ENCODE measurements at places on chromosomes 5 and 9.

- DNase-seq, result no peak
Measured at GRCh38 chr9:975740-976257, 656 bp upstream of the DMRT3 start.

DNA sequence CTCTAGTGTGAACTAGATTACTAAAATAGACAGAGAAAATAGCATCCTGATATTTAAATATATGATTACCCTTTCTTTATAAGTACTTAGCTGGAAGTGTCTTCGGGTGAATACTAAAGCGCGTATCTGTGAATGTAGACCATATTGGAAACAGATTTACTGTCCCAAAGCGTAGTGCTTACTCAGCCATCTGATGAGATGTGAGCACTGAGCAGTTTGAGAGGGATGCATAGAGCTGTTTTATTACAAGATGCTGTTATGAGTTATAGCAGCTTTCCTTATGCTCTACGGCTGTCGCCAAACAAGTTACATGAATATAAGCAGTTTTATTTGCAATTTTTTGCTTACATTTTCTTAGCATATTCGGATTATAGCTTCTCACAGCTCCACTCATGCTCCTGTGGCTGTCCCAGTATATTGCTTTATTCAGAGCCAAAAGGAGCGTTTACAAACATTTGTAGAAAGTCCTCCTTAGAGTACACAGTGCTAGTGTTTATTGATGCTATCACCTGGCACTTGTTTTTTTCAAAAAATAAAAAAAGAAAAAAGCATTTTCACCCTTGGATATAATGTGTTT is 981.4 kb upstream of the WWC1 start:
- DNase-seq, result no peak

DNA sequence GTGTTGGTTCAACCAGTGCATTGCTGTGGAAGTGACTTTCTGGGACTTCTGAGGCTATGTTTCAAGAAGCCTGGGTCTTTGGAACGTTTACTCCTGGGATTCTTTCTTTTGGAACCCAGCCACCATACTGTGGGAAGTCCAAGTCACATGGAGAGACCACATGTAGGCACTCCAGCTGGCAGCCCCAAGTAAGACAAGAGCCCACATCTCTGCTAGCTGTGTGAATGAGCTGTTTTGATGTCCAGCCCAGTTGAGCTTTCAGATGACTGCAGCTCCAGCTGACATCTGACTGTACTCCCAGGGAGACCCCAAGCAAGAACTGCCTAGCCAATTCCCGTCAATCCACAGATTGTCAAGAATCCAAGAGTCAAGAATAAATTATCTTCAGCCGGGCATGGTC is 60.1 kb upstream of the SPATA31D4 start:
- DNase-seq, result no peak

- peak; percentile 38 for DNase-seq
Measured at GRCh38 chr5:17907094-17907493, 272.8 kb downstream of the TAF11L14 start.

DNA sequence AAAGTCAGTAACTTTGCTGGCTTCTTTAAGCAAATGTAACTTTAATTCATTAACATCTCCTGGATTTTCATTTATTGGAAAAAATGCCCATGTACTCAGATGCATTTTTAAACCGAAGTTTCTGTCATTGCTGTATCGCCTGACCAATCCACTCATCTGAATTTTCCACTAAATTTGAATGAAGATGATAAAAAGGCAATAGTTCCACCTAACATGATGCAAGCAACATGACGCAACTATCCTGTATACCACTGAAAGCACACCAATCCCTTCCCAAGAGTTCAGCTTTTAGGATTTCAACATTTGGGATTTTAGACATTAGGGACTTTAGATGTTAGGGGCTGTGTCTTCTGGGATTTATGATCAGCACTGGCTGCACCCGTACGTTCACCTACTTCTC is 215.6 kb downstream of the KIF4B start:
- DNase-seq, result no peak

DNA sequence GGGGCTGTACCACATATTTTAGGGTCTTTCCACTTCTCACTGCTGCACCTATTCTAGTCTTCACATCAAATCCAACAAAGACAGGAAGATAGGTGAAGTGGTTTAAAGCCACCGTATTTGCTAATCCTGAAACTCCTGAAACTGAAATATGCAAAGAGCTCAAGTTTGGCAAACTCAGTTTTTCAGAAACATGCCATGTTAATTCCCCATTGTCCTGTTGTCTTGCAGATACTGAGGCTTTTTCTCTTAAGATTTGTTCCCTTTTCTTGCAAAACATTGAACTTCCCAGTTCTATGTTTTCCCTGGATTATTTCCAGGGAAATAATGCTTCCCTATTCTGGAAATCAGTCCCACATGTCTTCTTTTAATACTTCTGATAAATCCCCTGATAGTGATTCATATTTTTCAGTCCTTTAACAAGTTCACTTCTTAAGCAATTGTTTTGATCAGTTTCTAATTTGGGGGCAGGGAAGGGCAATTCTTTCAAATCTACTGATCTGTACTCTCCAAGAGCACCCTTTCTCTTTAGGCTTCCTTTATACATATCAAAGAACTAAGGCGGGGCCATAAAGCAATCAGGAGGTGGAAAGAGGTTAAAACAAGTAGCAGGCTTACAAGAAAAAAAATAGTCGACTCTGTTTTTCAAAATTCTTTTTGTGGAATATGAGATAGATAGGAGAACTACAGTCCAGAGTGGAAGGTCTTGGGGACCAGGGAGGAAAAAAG is 648.5 kb downstream of the BNC2 start:
- DNase-seq, result peak; percentile 68

GRCh38 chr9:34171753-34172535 is 6.9 kb upstream of the UBAP1 start:
- DNase-seq, result peak; percentile 70

GRCh38 chr5:39283231-39283818 is 64.0 kb upstream of the FYB1 start:
- DNase-seq, result peak; percentile 75

GRCh38 chr5:111231119-111231518 is 6.9 kb downstream of the CAMK4 start:
- no peak for DNase-seq

DNA sequence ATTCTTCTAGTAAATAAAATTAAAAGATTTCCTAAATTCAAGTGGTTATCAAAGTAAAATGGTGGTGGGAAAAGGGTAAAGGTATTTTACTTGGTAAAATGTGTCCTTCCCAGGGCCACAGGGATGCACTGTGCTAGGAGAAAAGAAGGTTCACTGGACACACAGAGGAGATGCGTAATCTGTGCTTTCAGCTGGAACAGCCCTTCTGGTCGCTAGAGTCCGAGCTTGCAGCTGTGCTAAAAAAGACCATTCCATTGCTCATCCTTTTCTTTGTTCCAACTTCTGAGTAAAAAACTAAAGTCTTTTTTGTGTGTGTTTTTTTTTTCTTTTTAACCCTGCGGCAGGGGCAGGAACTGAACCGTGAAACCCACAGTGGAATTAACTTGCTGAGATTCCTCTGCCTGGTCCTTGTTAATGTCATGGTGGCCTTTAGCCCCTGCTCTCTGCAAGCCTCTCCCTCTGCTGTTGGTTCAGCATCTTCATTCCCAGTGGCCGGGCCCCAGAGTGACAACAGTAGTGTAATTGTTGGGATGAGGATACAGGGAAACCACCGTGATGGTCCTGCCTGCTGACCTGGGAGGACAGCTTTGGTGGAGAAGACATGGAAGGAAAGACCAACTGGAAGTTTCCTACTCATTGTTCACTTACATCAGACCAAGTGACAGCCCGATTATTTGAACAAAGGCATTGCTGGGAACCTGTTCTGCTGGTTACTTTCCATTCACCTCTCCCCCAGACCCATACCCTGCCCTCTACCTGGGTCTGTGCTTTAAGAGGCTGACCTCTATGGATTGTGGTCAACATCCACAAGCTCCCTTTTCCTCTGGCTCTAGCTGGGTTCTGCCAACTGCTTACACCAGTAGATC is 31.9 kb upstream of the FSTL4 start:
- DNase-seq, result no peak

GRCh38 chr9:105254226-105254625 is 9.8 kb downstream of the SLC44A1 start:
- no peak for DNase-seq

GRCh38 chr9:110123341-110124095 is 84.4 kb downstream of the C9orf152 start:
- DNase-seq, result no peak

- DNase-seq, result no peak
Measured at GRCh38 chr9:78788101-78788500, 491.2 kb downstream of the PSAT1 start.

DNA sequence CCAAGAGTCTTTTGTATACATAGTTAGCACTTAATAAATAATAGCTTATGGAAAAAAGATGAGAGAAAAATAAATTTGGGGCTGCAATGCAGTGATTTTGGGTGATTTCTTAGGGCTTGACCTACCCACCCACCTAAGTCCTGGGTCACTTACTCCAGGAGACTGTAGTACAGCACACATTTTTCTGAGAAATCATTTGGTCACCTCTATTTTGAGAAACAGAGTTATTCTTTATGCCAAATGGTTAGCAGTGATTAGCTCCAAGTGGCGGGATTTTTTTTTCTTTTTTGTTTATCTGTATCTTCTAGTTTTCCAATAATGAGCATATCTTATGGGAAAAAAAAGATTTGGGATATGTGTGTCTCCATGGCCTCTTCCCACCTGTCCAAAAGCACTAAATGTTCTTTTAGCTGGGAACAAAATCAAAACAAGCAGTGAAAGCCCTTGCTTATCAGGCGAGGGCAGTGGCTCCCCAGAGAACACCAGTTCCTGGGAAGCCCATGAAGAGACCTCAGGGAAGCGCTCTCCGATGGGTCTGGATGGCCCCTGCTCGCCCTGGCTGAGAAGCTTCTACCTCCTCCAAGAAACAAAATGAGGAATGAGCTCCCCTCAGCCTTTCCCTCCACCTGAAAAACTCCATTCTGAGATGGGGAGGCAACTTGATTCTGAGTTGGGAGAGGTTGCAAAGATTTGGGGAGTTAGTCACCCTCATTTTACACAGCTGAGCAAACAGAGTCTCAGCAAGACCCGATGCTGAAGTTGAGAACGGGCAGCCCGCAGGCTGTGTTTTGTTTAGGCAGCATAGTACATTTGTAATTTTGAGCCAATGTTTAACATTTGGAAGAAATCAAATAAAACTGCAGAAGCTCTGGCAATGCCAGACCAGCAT is 69.9 kb downstream of the CYFIP2 start:
- no peak for DNase-seq

- DNase-seq, result no peak
Measured at GRCh38 chr9:3435732-3436131, 90.1 kb downstream of the RFX3 start.

GRCh38 chr5:122967085-122967484 is 69.4 kb downstream of the PPIC start:
- DNase-seq, result no peak

DNA sequence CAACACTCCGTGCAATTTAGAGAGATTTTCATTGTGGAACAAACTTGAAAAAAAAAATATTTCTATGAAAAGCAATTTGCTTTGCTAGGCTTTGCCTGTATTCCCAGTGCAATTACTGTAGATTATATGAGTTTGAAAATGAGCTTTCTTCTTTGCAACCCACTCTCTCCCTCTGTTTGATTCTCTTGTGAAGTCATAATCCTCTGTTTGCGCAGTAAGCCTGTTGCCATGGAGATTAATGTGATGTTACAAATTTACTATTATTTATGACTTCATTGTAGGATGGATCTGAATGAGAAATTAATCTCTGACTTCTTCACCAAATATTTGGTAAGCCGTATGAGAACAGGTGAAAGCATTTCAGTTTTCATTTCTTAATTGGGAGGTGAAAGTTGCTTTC is 320.3 kb downstream of the SPATA31D1 start:
- no peak for DNase-seq

DNA sequence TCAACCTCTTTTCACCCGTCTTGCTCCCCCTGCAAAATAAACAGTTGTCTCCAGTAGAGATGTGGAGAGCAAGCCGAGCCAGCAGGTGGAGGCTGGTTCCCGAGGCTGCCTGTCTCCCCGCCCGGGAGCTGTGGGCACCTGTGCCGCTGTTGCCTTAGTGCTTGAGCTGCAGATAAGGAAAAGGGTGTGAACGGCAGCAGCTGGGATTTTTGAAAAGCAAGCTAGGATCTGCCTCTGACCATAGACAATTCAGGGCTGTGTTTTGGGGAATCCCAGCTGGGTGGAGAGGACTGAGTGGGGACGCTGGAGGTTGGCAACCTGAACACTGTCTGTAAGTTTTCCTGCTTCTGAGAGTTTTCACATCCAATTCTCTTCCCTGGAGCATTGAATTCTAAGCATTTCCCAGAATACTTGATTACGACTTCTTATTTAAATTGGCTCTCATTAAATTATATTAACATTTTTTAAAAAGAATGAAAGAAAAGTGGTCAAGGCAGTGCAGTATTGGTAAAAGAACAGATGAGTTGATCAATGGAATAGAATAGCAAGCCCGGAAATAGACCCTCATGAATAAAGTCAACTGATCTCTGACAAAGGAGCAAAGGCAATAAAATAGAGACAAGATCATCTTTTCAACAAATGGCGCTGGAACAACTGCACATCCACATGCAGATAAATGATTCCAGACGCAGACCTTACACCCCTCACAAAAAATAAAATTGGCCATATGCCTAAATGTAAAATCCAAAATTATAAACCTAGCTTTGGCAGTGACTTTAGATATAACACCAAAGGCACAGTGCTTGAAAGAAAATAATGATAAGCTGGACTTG is 9.7 kb downstream of the WNK2 start:
- no peak for DNase-seq

GRCh38 chr9:26809795-26810194 is 82.8 kb downstream of the CAAP1 start:
- no peak for DNase-seq

- DNase-seq, result no peak
Measured at GRCh38 chr9:122227575-122227900, 1.2 kb downstream of the LHX6 start.

- no peak for DNase-seq
Measured at GRCh38 chr5:168227001-168227400, 64.4 kb upstream of the WWC1 start.

DNA sequence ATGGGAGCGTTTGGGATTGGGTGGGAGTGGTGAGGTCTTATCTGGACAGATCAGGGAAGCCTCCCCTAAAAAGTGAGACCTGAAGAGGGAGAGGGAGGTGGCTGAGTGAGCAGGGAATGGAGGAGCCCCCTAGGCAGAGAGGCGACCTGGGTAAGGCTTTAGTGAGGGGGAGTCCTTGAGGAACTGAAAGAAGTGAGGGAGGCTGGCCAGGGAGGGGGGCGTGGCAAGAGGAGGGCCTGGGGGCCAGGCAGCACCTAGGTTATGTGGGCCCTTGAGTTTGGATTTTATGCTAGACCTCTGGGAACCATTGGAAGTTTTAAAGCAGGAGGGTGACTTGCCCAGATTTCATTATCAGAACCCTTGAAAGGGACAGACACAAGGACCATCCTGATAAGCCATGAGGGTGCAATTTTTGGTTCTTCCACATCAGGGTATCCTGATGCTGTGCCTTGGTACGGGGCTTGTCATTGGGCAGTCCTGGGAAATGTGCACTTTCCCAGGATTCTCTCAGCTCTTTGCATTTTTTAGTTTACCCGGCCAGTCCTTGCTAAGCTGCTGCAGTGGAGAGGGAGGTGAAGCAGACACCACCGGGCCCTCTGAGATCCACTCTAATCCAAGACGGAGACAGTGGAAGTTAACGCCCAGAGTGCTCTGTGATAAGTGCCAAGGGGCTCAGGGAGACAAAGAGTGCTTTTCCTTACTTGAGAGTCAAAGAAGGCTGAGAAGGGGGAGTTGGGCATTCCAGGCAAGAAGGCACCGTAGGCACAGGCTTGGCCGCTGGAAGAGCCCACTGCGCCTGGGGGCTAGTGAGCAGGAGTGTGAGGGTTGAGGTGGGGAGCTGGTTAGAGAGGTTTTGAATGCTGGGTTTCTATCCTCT is 16.1 kb downstream of the GSN start:
- DNase-seq, result no peak

Measured in GM12865 (cell line).